ENCODE measurements at places on chromosomes 5 and 9.

DNA sequence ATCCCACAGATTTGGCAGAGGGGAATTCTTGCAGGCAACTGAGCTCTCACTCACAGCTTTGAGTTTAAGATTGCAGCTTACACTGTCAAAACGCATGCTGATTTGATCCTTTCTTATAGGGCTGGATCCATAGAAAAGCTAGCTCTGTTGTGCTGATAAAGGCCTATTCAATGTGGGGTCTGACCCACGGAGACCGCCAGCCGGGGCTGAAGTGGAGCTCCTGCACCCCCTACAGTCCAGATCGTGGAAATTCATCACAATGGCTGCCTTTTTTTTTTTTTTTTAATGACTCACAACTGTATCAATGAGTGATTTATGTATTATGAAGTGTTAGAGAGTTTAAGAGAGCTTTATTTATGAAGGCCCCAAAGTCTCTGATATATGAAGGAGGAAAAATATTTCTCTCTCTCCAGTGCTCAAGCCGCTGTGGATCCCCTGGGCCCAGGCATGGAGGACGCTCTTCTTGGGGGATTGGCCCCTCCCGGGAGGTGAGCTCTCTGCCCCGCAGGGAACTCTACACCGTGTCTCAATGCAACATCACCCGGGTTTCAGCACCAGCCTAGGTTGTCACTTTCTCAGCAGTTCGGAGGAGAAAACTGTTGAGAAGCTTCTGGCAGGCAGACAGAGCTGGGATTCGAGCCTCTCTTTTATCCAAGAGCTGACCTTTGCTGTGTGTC is 700.2 kb downstream of the IRX1 start:
- no peak for DNase-seq

GRCh38 chr5:9231842-9232241 is 314.0 kb downstream of the SEMA5A start:
- DNase-seq: no peak

DNA sequence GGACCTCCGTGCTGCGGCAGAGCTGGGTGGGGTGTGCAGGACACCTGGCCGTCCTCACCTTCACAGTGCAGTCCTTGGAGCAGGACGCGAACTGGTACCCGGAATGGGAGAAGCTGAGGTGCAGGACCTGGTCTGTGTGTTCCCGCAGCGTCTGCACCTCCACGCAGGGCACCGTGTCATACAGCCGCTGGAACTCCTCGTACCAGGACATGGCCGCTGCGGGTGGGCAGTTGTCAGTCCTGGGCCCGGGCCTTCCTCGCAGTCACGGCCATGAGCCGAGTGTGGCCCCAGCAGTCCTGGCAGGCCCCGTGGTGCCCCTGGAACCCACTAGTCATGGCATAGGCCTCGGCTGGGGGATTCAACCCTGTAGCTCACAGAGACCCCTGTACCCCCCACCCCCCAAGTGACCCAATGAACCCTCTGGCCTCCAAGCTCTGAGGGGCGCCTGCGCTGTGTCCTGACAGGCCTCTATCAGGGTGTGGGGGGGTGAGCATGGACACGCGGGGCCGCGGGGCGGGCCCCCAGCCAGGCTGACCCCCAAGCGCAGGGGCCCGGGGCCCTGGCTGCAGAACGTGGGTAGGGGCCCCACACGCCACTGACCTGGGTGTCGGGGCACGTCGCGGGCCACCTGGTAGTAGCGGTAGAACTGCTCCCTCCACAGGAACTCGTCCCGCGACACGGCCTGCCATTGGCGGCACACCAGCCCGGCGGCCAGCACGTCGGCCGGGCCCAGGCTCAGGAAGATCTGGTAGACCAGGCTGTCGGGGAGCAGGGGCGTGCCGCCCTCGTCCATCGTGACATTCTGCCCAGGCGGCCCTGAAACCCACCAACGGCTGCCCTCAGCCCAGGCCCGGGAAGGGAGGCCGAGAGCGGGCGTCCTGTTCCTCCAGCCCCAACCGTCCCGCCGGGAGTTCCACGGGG is 987 bp downstream of the FBXW5 start:
- DNase-seq: no peak

- no peak for DNase-seq
Observed at GRCh38 chr5:79236362-79236969, 535 bp downstream of the JMY start.

- DNase-seq: no peak
Observed at GRCh38 chr9:72636621-72637020, 115.2 kb downstream of the TMC1 start.

DNA sequence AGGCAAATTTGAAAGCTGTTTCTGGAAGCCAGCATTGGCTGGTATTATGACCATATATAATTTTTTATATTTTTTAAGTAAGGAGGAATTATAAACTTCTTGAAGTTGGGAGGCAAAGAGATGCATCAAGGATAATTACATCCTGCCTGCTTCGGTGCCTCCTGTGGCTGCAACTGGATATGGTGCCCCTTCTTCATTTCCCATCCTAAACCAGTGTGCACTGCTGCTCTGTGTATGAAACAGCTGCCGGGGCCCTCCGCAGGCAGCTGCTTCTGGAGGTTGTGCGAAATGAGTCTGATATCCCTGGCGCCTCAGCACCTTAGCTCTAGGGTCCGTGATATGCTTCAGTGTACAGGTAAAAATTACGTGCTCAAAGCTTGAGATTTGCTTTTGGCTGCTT is 304.2 kb downstream of the ENC1 start:
- no peak for DNase-seq

DNA sequence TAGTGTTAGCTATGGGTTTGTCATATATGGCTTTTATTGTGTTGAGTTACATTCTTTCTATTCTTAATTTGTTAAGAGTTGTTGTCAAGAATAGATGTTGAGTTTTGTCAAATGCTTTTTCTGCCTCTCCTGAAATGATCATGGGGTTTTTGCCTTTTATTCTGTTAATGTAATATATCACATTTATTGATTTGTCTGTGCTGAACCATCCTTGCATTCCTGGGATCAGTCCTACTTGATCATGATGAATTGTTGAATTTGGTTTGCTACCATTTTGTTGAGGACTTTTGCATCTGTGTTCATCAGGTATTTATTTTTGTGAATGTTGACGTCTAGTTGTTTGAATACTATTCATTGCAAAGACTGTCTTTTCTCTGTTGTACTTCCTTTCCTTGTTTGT is 23.9 kb downstream of the RIC1 start:
- no peak for DNase-seq

- DNase-seq: no peak
Observed at GRCh38 chr9:82991671-82992070, 71.3 kb downstream of the RASEF start.

GRCh38 chr5:133049726-133050048 is 2.1 kb upstream of the HSPA4 start:
- DNase-seq: no peak

DNA sequence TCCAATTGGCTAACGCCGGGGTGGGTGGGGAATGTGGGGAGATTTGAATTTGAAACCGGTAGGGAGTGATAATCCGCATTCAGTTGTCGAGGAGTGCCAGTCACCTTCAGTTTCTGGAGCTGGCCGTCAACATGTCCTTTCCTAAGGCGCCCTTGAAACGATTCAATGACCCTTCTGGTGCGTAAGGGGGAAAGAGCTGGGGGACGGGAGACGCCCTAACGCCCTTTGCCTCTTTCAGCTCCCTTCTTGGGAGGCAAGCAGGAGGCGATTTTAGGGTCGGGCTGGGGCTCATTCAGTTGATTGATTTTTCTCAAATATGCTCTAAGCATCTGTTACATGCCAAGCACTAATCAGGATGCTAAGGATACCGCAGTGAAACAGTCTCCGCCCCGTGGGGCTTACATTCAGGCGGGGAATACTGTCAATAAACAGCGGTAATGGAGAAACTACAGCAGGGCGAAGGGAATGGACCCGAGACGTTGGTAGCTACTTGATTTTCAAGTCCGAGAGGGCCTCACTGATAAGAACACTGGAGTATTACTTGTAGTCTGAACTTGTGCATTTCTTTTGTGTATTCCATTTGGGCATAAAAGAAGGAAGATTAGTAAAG is at the start of gene HMMR:
Gene HMMR (plus strand): TSS at position 71 of the 610 bp plus-strand sequence. CDS start 61 bp downstream, at position 132.
- no peak for DNase-seq

GRCh38 chr5:107396351-107396690 is 274.4 kb downstream of the EFNA5 start:
- no peak for DNase-seq

GRCh38 chr5:171201310-171201709 is 107.7 kb upstream of the TLX3 start:
- no peak for DNase-seq

Measured in T-helper 1 cell (primary cell).